ENCODE measurements at places on chromosomes 3 and 15.
A peak's percentile ranks its signal among the peaks of the same experiment; 100 is the strongest.

- no peak for DNase-seq
Measured at GRCh38 chr3:23202203-23202920, 765 bp upstream of the UBE2E2 start.

GRCh38 chr15:52960283-52960682, 170.1 kb upstream of the ONECUT1 start:
- DNase-seq = no peak

DNA sequence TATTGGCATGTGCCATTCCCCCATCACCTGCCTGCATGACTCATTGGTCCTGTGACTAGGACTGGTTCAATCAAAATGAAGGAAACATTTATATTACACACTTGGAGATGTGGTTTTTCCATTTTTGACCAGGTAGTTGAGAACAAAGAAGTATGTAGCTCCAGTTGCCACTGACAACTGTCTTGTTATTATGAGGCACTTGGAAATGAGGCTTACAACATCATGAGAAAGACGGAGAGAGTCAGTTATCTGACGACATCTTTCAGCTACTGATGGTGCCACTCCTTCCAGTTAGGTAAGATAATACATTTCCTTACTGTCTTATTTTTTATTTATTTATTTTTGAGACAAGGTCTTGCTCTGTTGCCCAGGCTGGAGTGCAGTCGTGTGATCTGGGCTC, 21.8 kb upstream of the PROK2 start:
- no peak for DNase-seq

DNA sequence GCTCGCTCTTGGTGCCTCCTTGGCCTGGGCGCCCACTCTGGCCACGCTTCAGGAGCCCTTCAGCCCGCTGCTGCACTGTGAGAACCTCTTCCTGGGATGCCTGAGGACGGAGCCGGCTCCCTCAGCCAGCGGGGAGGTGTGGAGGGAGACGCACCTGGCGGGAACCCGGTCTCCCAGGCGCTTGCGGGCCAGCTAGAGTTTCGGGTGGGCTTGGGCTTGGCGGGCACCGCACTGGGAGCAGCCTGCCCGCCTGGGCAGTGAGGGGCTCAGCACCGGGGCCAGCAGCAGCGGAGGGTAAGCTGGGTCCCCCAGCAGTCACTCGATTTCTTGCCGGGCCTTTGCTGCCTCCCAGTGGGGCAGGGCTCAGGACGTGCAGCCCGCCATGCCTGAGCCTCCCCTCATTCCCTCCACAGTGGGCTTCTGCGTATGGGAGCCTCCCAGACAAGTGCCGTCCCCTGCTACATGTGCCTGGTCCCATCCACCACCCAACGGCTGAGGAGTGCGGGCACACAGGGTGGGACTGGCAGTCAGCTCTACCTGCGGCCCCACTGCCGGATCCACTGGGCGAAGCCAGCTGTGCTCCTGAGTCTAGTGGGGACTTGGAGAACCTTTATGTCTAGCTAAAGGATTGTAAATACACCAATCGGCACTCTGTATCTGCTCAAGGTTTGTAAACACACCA, 708.7 kb downstream of the VGLL3 start:
- no peak for DNase-seq

DNA sequence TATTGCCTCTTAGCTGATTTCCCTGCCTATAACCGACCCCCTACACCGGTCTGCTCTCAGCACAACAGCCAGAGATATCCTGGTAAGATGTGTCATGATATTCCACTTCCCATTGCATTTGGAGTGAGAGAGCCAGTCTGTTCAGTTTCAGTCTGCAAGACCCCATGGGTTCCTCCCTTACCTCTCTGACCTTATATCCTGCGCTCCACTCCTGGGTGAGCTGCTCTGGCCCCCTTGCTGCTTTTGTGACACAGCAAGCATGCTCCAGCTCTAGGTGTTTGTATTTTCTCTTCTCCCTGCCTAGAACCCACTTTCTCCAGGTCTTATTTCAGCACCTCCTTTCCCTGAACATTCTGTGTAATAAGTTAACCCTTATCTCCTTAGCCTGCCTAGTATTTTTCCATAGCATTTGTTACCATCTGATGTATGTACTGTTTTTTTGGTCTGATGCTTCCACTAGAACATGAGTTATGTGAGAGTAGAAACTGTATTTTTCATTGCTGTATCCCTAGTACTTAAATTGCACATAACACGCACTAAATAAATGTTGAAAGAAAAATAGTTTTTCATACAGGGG, 44.2 kb downstream of the CMTM8 start:
- no peak for DNase-seq

GRCh38 chr3:59820352-59820934, 770.6 kb upstream of the CFAP20DC start:
- no peak for DNase-seq

DNA sequence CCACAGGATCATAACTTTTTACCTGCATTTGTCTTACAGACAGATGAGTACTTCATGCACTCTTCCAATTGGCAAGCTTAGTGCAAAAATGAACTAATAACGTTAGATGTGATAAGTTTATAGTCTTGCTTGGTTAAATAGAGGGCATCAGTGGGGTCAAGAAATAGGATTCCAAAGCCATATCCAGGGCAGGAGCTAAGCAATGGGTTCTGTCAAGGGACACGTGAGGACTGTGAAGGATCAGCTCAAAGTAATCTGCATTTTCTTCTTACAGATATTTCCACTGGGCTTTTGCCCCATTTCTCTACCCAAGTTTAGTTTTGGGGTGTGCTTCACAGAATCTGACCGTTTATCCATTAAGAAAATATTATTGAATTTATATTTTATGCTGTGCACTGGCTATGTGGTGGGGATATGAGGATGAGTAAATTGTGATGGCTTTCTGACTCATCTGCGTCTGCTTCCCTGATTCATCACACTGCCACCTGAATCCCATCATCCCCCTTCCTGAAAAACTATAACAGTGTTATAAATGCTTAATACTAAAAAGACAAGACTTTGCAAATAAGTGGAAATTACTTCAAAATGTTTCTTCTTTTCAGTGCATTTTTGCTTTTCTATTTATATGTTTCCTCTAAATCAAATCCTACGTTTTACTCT, 17.5 kb downstream of the PPP2R3A start:
- no peak for DNase-seq

- DNase-seq = no peak
Measured at GRCh38 chr3:170040418-170040817, 2.6 kb downstream of the GPR160 start.

- DNase-seq = no peak
Measured at GRCh38 chr3:131690800-131691199, 188.0 kb upstream of the MRPL3 start.

- no peak for DNase-seq
Measured at GRCh38 chr3:172279191-172279640, 169.0 kb downstream of the GHSR start.

DNA sequence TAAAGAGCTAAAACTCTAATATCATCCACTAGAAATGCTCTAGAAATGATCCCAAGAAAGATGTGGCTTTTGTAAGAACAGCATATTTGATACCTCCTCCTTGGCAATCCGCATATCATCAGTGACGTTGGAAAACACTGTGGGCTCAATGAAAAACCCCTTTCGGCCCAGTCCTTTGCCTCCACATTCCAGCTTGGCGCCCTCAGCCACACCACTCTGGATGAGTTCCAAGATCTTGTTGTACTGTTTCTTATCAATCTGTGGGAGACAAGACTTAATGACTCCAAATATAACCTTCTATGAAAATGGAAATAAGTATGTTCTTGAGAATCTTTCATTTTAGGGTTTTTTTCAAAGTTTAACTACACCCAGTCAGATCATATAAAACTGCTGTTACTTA, 103.6 kb downstream of the ALDH1A2 start:
- DNase-seq = no peak

GRCh38 chr3:99250821-99251355, 349.4 kb upstream of the DCBLD2 start:
- no peak for DNase-seq

- DNase-seq = peak; percentile 68
Measured at GRCh38 chr15:77118882-77119321, 48.0 kb upstream of the TSPAN3 start.

GRCh38 chr15:59168536-59168935, 38.1 kb upstream of the LDHAL6B start:
- no peak for DNase-seq

- peak; percentile 77 for DNase-seq
Measured at GRCh38 chr15:47184908-47185801, 532.1 kb upstream of the SEMA6D start.

- DNase-seq = no peak
Measured at GRCh38 chr3:107911337-107912000, 179.4 kb downstream of the CD47 start.

- no peak for DNase-seq
Measured at GRCh38 chr3:182608832-182609231, 184.5 kb upstream of the ATP11B start.

GRCh38 chr15:74213858-74214284, 11.3 kb upstream of the STRA6 start:
- DNase-seq = no peak

DNA sequence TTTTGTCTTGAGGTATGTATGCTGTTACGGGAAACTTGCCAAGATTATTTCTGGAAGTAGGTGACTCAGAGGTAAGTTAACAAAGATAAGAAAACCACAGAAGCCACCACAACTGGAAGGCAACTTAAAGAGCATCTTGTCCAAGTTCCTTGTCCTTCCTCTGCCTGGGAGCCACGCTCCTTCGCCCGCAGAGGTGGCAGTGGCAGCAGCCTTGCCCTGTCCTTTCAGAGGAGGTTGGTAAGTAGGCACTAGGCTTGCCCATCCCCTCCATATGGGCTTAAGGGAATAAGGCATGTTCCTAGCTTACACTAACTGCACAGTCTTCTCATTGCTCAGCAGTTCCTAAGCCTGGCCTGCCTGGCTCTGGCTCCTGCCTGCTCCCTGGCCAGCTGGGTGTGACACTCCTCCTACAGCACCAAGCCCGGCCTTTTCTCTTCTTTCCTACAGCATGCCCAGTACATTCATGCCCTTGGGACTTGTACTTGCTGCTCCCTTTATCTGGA, 48.0 kb upstream of the RAB6B start:
- no peak for DNase-seq
